Large intestine (tissue), 12 donors: ENCODE measurements at places on chromosomes 7 and 10.

- no peak for DNase-seq
Observed at GRCh38 chr7:4437916-4438315, 244.2 kb upstream of the FOXK1 start.

DNA sequence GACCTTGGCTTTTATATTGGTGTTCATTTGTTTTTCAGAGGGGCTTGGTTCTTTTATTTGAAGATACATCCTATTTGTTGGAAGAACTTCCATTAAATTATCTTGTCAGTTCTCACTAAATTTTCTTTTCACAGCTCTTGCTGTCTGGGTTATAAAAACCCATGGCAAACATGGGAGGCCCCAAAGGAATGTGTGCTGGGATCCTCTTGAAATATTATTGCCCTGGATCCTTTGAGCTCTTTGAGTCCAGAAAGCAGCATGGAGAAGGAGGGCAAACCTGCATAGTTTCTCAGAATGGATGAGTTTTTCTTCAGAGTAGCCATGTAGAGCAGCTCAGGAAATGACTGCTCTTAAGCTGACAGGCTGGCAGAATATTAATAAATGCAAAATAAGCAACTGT, 187.4 kb downstream of the CTTNBP2 start:
- no peak for DNase-seq

DNA sequence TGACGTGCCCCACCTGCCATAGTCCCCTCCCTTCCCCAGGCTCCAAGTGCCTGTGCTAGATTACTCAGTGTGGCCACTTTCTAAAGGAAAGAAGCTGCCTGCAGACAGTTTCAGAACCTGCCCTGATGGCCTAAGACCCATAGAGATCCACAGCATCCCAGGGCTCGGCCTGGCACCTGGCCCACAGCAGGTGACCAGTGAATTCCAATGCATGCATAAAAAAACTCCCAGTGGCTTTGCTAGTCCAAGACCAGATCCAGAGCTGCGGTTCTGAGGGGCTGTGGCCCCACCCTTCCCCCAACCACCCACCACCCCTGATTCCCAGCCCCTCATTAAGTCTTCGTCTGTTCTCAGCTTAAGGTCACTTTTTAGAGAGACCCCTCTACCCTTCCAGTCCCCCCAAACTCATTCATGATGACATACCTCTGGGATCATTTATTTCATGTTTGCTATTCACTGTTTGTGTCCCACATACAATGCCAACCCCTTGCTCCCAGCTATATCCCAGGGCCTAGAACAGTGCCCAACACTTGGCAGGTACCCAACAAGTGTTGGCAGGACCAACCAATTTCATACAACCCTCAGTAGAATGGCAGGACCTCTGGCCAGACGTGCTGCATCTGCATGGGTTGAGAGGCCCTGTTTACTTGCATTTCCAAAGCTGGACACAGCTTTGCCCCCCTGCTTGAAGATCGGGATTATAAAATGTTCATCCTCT, 118.1 kb downstream of the RGS10 start:
- DNase-seq = no peak

GRCh38 chr10:32298075-32298812, 48.7 kb downstream of the EPC1 start:
- no peak for DNase-seq

DNA sequence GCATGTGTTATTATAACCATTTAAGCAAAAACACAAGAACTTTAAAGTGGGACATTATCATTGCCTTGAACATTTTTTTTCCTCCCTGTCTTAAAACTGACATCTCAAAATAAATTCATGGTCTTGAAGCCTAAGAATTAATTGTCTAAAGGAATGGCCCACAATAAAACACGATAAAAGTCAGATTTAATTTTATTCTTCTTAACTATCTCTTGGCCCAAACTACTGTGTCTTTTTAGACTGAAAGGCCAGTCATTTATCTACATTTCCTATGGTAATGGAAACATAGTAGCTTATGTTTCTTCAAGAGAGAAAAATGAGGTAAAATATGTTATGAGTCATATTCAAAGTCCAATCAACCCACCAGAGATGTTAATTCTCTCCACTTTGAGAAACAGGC, 24.4 kb upstream of the ETV1 start:
- no peak for DNase-seq

- DNase-seq = no peak
Observed at GRCh38 chr7:17063045-17063383, 181.2 kb upstream of the AGR3 start.

- DNase-seq = no peak
Observed at GRCh38 chr7:112015146-112015545, 191.1 kb downstream of the DOCK4 start.

DNA sequence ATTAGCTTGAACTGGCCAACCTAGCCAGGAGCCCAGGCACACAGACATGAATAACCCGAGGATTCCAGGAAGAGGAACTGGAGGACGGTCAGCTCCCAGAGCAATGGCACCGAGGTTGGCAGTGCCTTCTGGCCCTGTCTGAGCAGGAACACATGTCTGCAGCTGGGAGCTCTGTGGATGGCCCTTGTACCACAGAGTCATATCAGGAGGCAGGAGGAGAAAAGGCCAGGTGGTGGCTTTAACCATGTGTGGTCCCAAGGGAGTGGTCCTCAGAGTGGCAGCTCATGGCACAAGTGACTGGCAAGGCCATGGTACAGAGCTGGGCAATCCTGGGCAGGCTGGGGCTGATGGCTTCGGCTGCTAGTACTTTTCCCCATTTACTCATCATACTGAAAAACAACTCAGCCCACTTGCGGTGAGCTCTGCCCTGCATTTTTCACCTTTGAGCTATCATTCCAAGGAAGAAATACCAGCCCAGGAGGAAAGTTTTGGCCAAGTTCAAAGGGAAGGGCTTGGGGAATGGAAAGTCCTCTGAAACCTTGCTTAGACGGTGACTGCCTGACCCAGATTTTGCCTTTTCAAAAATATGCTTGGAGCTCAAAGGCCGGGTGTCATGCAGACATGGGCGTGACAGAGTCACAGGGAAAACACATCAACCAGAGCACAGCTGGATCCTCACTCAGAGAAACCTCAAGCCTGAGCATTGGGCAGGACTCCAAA, 25.7 kb upstream of the LOXL4 start:
- no peak for DNase-seq

- DNase-seq = no peak
Observed at GRCh38 chr10:110597476-110597875, 30.0 kb downstream of the SMC3 start.

- DNase-seq = no peak
Observed at GRCh38 chr7:115088893-115089292, 167.0 kb downstream of the MDFIC start.

DNA sequence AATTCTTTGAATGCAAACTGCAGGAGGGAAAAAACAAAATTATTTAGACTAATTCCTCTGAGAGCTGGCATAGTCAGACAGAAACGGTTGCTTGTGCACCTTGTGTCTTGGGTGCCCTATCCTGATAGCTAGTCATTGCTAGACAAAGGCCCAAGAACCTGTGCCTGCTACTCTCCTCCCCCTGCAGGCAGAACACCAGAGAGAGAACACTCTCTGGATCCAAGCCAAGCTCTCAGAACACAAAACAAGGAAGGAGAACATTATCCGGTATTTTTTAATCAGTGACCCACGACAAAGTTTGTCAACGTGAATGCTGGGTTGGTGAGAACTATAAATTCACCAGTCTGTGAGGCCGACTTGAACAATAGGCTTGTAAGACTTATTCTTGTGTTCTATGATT, 18.8 kb upstream of the PPP1R9A start:
- peak; percentile 23 for DNase-seq

DNA sequence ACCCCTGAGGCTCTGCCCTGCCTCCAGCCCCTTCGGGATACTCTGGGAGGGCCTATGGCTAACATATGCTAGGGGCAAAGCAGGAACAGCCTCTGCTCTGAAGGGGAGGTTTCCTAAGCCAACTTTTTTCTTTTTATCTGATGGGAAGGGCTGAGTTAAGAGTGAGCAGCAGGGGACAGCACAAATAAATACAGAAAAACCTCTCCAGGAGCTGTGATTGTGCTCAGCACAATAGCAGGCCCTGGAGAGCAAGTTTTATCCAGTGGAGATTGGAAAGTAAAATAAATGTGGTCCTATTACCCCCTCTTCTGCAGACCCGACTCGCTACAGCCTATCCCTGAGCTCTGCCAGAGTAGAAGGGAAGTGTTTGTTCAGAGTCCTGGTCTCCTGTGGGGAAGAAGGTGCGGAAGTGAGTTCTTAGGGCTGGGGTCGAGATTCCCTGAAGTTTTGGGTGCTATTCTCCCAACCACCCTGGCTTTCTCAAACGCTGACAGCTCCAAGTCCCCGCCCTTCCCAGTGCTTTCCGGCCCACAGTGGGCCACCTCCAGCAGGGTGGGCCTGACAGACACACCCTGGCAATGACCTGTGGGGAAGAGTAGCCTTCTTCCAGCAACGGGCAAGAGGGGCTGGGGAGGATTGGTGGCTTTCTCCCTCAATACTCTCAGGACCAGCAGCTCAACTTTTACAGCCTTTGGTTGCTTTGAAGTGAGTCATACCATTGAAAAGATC, 23.0 kb upstream of the AFAP1L2 start:
- no peak for DNase-seq

- no peak for DNase-seq
Observed at GRCh38 chr7:129924602-129925001, 28.2 kb downstream of the UBE2H start.

- no peak for DNase-seq
Observed at GRCh38 chr7:139777133-139777891, 486 bp downstream of the HIPK2 start.

- peak; percentile 59 for DNase-seq
Observed at GRCh38 chr7:2800931-2801688, 43.0 kb downstream of the GNA12 start.

GRCh38 chr10:103672345-103672744, 178.8 kb downstream of the NEURL1 start:
- DNase-seq = no peak

- no peak for DNase-seq
Observed at GRCh38 chr7:111408724-111409123, 153.6 kb downstream of the IMMP2L start.

GRCh38 chr10:1706711-1707110, 30.6 kb downstream of the ADARB2 start:
- no peak for DNase-seq

DNA sequence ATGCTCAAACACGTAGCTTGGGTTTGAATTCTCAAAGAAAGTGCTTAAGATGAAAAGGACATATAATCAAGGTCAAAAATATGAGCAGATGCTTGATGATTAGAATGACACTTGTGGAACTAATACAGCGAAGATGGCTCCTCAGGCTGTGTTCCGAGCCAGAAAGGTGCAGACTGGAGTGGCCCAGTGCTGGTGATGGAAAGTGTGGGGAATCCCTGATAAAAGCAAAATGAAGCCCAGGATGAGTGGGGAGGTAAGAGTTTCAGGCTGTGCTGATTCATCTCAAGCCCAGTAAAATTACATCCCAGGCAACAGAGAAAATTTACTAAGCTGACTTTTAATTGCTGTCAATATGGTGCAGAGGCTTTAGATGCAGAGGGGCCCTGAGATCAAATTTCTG, 77.8 kb upstream of the IKZF1 start:
- no peak for DNase-seq

DNA sequence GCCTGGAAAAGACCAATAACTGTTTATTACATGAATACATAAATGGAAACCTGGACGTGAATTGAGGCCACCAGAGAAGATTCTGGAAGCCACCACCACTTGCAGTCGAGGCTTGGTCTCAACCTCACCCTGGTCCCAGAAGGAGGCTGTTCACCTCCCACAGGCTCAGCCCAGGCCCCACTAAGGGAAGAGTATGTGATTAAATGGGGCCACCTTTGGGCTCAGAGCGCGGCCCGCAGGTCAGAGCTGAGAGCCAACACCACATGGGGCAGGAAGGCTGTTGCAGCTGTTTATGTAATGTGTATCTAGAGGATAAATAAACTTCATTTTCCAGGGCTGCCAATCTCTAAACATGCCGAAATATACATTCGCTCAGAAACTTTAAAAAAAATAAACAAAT, 17.6 kb upstream of the FGFR2 start:
- DNase-seq = no peak

DNA sequence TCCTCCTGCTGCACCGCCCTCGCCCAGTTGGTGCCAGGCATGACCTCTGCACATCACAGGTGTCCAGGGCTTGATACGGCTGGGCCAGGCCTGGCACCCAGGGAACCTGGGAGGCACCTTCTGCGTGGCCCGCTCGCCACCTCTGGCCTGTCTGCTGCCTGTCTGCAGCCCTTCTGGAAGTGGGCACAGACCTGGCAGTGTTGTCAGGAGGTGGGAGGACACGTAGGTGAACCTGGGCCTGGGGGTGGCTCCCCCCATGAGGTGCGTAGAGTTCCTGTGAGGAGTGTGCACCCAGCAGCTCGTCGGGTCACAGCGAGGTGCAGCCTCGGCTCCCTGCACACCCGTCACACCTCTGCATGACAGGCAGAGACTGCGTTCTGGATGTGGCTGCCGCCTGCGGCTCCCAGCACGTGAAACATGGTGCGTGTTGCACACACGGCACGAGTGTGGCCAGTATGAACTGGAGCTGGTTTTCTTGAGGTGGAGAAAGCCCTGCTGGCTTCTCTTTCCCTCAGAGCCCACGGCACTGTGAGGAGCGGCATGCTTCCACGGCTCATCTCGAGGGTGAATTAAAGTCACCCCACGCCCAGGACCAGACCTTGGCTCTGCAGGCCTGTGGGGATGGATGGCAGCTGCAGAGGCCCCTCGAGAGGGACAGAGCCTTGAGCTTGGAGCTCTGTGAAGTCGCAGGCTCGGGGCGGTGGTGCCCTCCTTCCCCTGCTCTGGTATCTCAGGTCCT, 24.8 kb downstream of the INPP5A start:
- no peak for DNase-seq

- no peak for DNase-seq
Observed at GRCh38 chr7:142703655-142704305, 45.5 kb upstream of the PRSS1 start.

- no peak for DNase-seq
Observed at GRCh38 chr7:23538301-23538700, 6.5 kb upstream of the TRA2A start.

GRCh38 chr10:133009218-133009950, 67.0 kb upstream of the CFAP46 start:
- DNase-seq = peak; percentile 67

DNA sequence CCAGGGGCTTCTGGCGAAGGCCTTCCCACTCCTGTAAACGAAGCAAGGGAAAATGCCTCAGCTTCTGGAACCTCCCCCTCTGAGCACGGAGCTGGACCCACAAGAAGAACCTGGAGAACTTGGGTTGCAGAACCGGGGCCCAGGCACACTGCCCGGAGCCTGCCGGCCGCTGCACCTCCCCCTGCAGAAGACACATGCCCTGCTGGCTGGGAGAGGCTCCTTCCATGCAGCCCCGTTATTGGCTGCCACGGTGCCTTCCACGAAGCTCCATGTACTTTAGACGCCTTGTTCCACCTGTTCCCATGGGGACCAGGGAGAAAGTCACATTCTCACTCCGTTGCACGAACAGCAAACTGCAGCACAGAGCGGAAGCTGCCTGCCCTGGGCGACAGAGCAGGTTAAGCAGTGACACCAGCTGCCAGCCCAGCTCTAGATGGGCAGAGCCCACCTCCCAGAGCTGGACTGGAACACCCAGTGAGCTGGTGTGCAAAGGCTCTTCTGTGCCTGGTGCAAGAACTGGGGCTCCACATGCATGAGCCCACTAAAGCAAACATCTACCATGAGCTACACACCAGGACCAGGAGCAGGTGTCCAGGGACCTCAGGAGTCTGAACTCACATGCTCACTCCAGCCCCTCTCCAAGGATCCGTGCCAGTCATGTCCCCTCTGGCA, 70.1 kb downstream of the TNS3 start:
- peak; percentile 54 for DNase-seq
